AG04449 (cell line): ENCODE measurements at places on chromosomes 12 and 14.
A peak's percentile ranks its signal among the peaks of the same experiment; 100 is the strongest.

DNA sequence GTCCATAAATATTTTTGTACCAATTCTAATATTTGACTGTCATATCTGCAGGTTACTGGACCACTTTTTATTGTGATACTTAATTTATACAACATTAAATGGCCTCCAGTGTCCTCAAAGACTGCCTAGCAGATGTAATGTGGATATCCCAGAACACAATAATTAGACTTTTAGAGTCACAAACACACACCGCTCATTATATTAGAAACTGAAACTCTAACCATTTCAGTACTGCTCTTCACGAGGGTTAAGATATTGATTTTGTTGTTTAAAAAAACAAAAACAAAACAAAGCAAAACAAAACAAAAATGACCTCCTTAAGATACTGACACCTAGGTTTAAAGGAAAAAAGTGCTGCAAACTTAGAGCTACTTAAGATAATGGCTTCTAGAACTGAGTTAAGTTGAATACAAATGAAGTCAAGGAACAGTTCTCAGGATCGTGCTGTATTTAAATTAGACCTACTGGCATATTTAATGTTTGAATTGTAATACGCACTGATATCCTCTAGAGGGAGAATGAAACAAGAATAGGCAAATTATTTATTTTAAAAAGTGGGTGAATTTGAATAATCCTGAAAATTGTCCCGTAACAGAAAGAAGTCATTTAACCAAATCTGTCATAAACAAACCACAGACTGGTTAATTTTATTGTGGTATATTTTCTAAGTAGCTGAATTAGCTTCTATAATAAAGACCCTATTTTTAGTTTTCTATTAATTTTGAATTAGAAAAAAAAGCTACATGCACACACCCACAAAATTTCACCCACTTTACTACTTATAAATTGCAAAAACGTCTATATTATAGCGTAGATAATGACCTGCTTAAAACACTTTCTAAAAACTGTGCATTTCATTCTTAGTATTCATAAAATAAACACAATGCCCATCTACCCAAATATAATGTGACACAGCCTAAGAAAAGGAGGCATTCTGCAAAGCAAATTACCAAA lies 395.2 kb upstream of the DCN start:
- no peak for DNase-seq

DNA sequence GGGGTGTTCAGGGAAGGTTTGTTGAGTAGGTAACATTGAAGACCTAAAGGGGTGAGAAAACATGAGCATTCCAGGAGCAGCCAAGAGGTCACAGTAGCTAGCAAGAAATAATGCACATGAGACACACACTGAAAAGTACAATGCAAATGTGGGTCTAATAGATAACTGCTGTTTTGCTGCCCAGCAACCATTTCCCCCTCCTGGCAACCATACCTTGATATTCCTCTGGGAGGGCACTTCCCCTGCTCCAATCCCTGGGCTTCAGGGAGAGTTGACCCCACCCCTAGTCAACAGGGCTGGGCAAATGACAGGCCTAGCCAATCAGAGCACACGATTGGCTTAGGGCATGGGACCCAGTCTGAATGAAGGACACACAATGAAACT lies 8.5 kb upstream of the ACTN1 start:
- no peak for DNase-seq

DNA sequence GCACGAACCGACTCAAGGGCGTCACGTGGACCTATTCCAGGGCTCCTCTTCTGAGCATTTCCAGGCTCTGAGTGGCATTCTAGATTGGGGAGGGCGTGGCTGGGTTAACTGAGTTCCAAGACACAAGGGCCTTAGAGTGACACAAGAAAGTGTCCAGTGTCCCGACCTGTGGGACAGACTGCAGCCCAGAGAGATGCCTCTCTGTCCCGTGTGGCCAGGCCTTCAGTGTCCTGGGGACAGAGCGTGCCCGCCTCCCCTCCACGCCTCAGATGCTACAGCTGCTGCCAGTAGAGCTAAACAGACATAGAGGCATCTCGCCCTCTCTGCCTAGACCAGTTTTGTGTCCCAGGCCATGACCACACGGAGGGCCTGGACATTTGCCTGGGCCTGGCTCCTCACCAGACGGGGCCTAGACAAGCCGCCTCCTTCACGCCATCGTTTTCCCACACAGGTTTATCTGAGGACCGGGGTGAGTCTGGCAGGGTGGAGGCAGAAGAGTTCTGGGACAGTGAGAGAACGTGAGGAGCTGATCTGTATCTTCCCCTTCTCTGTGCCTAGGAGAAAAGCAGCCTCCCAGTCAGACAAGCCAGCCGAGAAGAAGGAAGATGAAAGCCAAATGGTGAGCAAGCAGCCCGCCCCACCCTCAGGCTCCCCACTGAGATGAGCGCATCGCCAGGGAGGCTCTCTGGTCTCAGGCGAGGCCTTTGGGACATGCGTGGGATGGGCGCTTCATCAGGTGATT lies 27.1 kb downstream of the DEGS2 start:
- DNase-seq: no peak

- DNase-seq: peak; percentile 3
These were observed 112.0 kb downstream of the SLC15A5 start for GRCh38 chr12:16165506-16165905.

- DNase-seq: no peak
These were observed 146.4 kb upstream of the FKBP4 start for GRCh38 chr12:2648406-2648805.

DNA sequence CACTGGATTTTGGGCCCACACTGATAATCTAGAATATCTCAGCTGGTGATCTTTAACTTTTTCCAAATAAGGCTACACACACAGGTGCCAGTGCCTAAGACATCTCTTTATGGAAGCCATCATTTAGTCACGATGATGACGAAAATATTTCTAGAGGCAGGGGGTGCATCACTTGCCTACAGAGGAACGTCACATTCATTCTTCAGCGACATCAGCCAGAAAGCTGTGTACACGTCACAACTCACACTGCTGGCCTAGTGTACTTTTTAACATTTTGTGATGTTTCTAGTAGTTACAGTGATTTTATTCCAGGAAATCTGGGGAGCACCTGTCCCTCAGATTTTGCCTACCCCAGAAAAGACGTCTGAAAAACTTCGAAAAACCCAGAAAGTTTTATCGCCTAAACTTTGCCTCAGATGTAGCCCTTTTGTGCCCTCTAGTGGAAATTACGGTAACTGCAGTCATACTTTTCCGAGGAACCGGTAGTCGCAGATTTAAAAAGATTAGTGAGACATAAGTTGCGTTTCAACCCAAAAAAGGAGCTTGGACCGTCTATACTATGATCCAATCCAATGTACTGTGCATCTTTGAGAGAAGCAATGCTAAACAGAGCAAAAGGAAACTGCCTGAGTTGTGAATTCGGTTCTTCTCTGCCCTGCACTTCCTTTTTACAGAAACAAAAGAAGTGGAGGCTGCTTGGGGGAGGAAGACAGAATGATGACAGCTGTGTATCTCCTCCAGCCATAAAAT lies 64.3 kb upstream of the STON2 start:
- no peak for DNase-seq

DNA sequence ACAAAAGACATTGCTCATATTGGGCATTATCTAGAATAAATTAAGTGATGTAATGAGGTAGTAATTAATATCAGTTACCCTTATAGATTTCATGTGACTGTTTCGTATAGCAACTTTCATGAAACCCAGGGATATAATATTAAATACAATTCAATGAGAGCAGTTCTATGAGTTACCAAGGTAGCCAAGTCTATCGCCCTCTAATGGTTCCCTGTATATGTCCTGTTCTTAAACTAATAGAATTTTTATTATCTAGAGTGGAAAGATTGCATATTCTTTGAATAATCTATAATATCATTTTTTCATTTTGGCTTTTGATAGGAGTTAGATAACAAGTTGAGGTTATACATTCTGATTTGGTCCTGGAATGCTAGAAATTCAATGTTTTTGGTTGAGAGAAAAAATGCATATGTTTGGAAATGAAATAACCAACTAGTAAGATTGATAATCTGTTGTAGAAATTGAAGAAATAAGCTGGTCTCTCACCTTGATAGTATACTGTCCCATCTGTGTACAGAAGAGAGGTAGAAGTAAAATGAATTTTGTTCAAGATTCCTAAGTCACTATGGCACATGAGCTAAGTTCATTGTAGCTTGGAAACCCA lies 59.7 kb downstream of the SCFD1 start:
- DNase-seq: no peak

DNA sequence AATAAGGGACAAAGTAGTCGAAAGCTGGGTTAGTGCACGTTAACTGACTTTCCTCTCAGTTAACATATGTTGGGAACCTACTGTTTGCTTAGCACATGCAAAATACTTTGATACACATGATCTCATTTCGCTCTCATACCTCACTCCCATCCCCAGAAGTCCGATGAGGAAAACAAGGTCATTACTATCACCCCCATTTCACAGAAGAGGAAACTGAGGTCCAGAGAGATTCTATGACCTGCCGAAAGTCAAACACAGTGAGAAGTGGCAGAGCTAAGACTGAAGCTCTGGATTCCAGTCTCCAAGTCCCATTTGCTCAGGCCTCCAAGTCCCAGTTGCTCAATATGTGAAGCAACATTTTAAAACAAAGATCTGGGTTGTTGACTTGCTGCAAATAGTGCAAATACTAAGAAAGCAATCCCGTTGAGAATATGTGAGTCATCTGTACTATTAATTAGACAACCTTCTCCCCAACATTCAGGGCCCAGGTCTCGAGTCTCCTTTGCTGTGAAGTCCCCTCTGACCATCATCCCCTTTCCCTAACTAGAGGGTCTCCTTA lies 170.6 kb upstream of the PWP1 start:
- no peak for DNase-seq

GRCh38 chr12:124165695-124166094 lies 129.2 kb upstream of the RFLNA start:
- DNase-seq: no peak

DNA sequence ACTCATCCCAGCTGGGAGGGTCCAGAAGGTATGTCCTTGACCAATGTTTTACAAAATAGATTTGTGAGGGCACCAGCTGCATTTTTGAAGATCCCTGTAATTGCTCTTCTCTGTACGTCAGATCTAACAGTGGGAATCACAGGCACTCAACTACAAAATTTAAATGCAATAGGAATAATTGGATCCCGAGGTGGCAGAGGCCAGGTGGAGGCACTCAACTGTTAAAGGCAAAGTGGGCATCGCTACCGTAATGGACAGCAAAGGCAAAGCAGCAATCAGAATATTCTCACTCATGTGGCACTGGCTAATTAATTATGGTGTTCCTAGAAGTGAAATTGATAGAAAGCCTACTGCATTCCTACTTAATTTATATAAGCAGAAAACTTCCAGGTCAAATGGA lies 27.9 kb upstream of the PSMC1 start:
- no peak for DNase-seq

DNA sequence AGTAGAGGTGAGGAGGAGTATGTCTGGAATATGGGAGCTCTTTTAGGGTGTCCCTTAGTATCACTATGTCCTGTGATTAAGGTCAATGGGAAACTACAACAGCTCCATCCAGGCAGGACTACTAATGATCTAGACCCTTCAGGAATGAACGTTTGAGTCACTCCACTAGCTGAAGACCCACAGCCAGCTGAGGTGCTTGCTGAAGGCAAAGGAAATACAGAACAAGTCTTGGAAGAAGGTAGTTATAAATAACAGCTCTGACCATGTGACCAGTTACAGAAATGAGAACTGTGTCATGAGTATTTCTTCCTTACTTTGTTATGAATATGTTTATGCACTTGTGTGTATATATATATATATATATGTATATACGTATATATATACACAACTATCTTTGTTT lies 40.5 kb upstream of the USP44 start:
- DNase-seq: peak; percentile 52

- peak; percentile 92 for DNase-seq
These were observed 25.6 kb downstream of the ELK3 start for GRCh38 chr12:96219700-96220206.

DNA sequence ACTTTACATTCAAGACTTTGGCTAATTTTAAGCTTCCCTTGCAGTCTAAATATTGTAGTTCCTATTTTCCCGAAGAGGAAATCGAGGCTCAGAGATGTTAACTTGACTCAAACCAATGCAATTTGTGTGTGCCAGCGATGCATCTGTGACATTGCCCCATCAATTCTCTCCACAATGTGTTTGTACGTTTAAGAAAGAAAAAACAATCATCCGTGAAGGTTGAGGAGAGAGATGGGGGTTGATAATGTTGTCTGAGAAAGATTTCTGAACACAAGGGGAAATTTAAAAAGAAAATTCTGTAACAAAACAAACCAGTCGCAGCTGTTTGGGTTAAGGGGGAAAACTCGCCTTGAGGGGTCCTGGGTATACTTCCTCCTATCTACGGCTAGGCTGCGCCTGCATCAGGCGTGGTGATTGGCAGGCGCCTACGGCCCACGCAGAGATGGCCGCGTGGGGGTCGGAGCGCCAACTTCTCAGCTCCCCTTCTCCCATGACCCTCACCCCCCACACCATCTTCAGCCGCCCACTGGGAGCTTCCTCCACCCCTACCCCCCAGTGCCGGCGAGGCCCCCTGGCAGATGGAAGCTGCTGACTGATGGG lies 12.3 kb downstream of the SIX1 start:
- no peak for DNase-seq

GRCh38 chr14:88325883-88326282 lies 2.8 kb upstream of the KCNK10 start:
- DNase-seq: no peak

DNA sequence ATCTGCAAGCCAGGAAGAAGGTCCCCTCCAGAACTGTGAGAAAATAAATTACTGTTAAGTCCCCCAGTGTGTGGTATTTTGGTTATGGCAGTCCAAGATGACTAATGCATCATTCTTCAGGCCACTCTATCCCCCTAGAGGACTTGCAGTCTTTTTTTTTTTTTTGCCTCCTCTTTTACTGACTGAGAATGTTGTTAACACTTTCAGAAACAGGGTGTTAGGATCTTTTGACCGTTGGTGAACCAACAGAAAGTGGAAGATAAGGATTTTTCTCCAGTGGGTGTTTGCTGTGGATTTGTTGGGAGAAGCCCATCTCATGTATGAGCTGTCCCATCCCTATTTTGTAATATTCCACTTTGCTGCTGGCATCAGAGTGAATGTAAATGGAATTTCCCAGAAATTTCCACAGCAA lies 37.8 kb downstream of the MARK3 start:
- DNase-seq: no peak

DNA sequence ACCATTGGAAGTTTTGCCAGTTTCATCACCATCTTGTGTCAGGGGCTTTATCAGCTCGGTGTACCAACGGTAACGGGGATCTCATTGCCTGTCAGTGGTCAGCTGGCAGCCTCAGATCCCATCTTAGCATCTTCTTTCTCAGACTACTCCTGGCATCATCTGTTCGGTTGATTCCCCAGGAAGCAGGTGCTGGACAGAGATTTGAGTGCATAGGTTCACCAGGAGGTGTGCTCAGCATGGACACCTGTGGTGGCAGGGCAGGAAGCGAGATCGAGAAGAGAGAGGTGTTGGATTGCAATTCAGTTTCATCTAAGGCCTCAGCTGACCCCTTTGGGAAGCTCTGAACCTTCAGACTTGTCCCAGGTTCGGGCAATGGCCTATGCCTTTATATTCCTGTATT lies 76.0 kb downstream of the C12orf75 start:
- DNase-seq: no peak

GRCh38 chr14:24259282-24260025 lies 3.5 kb downstream of the TGM1 start:
- no peak for DNase-seq

GRCh38 chr14:35678403-35679028 lies 130.6 kb downstream of the RALGAPA1 start:
- no peak for DNase-seq

GRCh38 chr14:36520601-36521525 lies 831 bp upstream of the NKX2-1 start:
- DNase-seq: no peak

GRCh38 chr12:93757792-93758694 lies 80.9 kb downstream of the CRADD start:
- no peak for DNase-seq

GRCh38 chr12:113766879-113767878 lies 198.9 kb downstream of the RBM19 start:
- DNase-seq: peak; percentile 59
